ENCODE measurements at places on chromosomes 1 and 21.

- DNase-seq = no peak
Observed at GRCh38 chr1:63122079-63122478, 200.3 kb upstream of the FOXD3 start.

DNA sequence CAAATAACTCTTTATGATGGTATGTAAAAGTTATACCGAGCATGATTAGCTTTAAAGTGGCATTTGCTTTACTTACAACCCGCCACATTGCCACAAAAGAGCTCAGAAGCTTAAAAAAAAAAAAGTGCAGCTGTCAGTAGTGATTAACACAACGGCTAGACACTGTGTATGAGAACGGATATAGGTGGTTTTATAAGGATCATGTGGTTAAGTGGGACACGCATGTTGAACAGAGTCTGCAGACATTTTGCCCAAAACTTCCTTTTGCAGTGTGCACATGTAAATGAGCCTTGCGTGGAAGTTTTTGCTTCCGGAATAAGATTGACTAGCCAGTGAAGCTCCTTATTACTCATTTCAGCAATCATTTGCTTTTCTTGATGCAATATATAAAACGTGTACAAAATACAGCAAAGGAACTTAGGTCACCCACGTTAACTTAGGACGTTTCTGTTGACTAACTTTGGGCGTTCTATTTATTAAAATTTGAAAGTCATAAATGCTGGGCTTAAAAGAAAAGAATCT, 58.7 kb upstream of the RGS1 start:
- DNase-seq = no peak

DNA sequence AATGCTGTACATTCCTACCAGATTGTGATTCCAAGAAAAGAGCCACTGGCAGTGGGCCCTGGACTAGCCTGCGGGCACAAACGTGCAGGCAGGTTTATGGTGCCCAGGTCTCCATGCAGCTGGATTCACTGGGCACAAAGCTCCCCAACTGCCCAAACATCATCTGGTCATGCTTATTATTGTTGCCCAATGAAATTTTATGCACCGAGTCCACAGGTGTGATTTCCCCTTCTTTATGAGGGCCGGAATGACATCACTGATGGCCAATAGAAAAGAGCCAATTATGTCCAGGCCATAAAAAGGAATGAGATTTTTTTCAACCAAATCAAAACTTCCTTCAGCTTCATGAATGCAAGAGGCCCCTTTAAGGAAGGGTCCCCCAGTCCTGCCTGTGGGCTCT, 66.2 kb downstream of the ERI3 start:
- no peak for DNase-seq

DNA sequence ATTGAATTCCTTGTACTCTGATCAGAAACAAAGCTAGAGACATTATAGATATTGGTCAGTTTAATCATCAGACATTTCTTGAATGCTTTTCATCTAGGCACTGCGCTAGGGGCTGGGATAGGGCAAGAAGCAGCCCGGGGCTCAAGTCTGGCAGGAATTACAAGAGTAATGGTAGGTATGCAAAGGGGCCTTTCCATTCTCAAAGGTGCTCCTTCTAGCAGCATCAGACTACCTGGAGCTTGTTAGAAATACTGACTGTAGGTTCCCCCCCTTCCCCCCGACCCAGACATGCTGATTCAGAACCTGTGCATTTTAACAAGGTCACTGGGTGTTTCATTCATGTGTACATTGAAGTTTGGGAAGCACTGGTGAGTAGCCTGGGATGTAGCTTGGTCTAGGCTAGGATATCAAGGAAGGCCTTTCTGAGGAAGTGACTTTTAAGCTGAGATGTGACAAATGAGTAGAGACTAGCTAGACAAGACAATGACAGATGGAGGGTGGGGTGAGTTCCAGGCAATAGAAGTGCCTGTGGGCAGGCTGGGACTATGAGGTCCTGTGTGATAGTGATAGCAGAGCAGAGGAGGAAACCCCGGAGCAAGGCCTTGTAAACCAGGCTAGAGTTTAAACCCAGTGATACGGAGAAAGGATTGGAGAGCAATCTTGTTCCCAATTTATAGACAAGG, 26.3 kb downstream of the NFASC start:
- DNase-seq = no peak

GRCh38 chr1:53485478-53486394, 26.5 kb downstream of the DMRTB1 start:
- peak; percentile 10 for DNase-seq
